ENCODE measurements at places on chromosomes 7 and 10.

DNA sequence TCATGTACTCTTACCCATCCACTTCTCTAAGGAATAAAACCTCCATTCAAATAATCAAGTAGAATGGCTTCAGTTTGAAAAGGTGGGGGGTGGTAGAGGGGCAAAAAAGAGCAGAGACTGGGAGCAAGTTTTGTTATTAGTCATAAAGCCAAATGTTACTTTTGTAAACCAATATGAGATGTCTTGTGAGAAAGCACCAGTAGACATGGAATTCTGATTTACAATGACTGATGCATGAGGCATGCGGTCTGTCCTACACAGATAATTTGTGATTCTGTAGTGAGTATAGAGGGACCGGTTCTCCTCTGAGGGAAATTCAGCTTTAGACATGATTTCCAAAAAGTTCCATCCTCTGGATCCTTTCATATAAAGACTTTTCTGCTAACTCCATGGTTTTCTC, 12.9 kb upstream of the ABCA13 start:
- DNase-seq = no peak

GRCh38 chr10:51100221-51100620, 25.9 kb downstream of the PRKG1 start:
- DNase-seq = no peak

- no peak for DNase-seq
These were observed 225.9 kb downstream of the HDAC9 start for GRCh38 chr7:18721429-18721828.

DNA sequence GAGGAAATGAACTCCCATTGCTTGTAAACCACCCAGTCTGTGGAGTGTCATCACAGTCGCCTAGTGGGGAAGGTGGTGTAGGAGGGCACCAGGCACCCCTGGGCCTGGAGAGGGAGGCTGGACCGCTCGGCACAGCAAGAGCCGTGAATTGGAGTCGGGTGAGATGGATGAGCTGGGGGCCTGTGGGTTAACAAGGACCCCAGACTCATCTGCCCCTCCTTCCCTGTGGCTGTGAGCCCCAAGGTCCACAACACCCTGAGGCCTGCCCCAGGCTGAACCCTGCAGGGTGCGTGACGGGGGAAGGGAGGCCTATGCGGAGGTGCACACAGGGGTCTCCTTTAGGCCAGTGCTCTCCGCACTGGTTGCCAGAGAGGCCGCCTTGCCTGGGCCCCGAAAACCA, 581.4 kb upstream of the FOXK1 start:
- no peak for DNase-seq

DNA sequence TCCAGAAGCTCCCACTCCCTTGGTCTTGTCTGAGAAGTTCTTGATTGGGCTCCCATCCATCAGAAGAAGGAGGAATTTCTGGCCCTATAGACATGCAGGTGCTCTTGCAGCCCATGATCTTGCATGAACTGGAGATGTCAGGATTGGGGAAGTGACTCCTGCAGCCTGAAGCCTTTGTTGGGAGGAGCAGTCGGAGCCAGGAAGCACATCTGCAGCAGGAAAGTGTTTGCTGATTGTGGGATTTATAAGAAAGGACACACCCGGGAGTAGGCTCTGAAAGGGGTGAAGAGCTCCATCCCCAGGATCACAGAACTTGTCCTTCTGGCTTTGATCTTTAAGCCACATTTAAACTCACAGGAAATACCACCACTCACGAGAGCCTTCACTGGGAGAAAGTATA, 185.2 kb downstream of the DYNC1I1 start:
- no peak for DNase-seq

DNA sequence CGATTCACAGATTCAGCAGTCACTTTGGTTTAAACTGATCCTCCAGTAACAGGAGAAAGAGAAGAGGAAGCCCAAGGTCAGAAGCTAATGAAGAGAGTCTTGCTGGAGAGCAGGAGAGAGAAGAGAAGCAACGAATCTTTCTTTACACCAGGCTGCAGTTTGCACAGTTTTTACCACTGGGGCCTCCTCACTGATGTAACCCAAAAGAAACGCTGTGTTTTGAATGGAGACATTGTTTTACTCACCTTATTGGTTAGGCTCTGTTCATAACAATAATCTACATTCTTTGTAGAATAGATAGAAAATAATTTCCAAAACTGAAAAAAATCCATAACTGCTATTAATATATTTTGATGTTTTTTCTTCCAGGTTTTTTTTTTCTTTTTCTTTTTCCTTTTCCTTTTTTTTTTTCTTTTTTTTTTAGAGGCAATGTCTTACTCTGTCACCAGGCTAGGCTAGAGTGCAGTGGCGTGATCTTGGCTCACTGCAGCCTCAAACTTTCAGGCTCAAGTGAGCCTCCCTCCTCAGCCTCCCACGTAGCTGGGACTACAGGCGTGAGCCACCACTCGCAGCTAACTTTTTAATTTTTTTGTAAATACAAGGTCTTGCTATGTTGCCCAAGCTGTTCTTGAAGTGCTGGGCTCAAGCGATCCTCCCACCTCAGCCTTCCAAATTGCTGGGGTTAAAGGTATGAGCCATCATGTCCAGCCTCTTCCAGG, 27.6 kb downstream of the LYZL1 start:
- DNase-seq = no peak

DNA sequence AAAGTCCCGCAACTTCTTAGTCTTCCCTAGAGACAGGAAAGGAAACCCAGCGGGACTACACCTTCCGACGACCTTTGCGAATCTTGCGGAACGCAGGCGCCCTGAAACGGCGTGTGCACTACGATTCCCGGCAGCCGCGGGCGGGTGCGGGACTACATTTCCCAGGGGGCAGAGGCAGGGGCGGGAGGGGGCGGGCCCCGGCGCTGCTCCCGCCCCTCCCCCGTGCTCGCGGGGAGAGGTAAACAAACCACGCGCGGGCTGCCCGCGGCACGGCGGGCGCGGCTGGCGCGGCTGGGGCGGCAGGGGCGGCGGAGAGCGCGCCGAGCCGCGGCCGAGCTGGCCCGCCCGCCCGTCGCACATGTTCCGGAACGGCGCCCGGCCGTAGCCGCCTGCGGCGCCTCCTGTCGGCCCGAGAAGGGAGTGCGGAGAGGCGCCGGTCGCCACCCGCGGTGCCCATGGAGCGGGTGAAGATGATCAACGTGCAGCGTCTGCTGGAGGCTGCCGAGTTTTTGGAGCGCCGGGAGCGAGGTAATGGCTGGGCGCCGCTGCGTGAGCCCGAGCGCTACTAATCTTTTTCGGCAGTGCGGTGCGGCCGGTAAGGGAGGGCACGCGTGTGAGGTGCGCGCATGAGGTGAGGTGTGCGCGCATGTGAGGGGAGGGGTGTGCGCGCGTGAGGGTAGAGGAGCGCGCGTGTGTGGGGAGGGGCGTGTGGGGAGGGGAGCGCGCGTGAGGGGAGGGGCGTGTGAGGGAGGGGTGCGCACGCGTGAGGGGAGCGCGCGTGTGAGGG, 18.5 kb downstream of the MXI1 start:
- peak; percentile 93 for DNase-seq

DNA sequence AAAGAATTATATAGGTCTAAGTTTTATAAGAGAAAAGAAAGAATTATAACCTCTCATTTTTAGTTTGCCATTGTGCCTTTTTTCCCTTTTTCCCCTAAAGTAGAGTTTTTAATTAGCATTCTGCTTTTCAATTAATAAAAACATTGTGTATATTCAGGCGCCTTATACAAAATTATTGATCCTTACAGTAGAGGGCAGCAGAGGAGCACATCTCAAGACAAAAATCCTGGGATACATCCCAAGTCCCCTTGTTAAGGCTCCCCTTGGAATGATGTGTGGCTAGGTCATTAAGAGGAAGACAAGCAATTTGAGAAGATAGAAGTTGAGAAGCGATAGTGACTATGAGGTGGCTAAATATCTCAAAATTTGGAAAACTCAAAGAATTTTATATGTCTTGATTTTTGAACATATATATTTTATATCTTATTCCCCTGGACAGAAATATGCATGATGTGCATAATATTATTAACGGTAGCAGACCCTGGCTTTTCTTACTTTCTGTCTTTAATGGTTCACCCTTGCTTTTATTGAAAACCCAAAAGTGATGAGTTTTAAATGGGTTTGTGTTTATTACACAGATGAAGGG, 19.1 kb upstream of the TPK1 start:
- DNase-seq = peak; percentile 42

DNA sequence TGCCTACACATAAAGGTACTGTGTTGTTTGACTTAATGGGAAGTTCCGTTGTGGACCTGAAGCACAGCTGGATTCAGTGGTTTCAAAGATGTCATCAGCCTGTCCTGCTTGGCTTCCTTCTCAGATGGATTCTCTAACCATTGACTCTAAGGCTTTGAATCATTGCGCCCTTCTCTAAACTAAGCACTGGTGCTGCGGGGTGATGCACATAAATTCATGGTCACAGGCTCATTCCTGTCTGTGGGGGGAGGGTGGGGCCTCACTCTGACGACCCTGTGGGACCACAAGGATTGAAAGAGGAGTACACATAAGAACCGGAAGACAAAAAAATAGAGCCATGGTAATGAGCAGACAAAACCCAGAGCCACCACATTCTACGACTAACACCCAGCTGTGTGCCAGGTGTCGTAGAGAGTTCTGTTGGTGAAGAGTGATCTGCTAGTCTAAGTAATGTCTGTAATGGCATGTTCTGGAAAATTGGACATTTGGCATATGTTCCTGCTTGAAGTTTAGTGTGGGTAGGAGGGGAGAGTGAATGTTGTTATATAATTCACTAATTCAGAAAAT, 97.3 kb upstream of the YAE1 start:
- DNase-seq = no peak

DNA sequence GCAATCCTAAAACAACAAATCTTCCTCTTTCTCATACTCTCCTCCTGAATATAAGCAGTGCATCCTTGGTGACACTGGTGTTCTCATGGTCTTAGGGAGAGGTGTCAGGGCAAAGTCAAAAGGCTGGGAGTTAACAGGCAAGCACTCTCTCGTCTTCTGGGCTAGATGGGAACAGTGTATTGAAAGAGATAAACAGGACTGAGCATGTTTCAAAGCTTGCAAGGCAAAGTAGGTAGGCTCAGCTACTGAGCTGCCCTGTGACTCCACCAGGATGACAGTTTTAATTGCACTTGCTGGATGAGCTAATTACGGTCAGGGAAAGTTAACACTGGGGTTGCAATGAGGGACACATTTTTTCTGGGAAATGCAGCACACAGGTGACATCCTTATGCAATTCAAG, 554.9 kb upstream of the NRP1 start:
- DNase-seq = no peak

- DNase-seq = no peak
These were observed 98.5 kb downstream of the PHTF2 start for GRCh38 chr7:77897004-77897547.

- DNase-seq = no peak
These were observed 272.7 kb downstream of the CAMK1D start for GRCh38 chr10:12622016-12622415.

DNA sequence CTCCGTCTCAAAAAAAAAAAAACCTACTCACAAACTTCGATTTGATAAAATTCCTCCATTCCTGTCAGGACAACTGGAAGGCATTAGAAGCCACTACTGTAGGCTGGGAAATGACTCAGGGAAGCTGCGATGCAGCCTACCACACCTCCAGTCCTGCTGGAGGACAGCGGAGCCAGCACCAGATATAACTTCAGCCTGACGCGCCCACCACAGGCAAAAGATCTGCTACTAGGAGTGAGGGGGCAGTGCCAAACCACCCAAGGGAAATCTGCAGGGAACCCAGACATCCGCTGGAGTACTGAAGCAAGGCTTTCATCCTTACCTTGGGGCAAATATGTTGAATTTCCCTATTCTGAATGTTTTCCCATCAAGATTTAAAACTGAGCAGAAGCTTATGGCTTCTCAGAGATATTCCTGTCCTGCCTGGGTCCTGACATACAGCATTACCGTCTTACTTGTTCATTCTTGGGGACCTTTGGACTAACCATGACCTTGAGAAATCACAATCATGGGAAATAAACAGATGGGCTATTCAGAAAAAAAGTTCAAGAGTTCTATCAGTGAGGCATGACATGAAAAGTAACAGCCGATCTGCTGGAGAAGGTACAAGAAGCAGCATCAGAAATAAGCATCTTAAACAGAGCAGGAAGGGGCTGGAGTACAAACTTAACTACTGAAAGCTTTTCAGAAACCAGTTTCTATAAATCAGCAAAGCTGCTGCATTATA, 20.4 kb downstream of the BCCIP start:
- DNase-seq = no peak

DNA sequence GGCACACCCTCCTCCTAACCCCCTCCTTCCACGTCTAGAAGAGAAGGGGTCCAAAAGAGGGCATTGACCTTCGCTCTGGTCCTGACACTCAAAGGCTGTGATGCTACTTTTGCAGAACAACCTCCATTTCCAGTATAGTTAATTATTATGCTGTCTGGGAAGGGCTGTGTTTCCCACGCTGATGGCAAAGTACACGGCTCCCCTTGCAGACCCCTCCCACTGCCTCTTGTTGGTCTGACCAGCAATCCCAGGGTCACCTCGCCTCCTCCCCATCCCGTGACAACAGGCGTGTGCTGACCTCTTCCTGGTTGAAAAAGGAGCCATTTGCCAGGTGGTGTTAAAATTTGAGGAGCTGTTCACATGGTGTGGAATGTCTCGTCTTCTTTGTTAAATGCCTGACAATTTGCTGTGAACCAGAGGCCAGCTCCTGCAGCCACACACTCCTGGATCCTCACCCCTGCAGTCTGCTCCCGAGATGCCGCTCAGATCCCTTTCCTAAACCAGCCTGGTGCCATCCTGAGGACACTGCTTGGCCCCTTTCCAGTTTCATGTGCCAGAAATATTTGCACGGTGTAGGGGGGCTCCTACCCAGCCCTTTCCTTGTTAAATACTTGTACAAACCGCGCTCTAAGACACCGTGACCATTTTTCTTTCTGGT, 321.7 kb downstream of the WDR37 start:
- no peak for DNase-seq

GRCh38 chr7:1993776-1994740, 238.7 kb downstream of the MAD1L1 start:
- DNase-seq = no peak

DNA sequence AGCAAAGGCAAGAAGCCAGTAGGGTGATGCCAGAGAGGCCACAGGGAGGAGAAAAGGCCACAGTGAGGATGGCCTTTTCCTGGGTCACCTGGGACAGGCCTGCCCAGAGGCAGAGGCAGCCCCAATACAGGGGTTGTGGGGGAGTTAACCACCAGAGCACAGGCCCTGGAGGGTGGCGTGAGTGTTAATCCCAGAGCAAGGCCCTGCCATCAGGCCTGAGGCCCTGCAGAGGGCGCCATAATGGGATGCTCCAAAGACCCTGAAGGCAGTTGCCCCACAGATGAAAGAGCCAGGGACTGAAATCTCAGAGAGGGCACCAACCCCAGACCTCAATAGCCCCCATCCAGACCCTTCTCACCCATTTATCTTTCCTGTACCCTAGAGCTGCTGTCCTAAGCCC, 23.9 kb downstream of the SLC13A4 start:
- DNase-seq = no peak

- no peak for DNase-seq
These were observed 966.4 kb downstream of the GRM8 start for GRCh38 chr7:126286317-126286716.

DNA sequence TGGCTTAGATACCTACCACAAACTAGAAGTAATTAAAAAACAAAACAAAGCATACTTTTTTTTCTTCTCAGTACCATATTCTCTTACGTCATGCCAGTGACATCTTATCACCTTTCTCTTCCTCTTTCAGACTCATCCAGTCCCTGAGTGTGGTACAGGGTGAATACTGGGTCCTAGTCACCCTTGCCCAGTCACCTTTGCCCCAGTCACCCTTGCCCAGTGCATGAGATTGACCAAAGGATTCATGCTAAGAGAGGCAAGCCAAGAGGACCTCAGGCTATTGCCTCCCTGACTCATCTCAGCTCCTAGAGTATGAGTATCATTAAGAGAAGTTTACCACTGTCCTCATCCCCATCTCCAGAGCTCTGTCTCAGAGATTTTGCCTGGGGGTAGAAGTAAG, 10.0 kb upstream of the TSPAN12 start:
- no peak for DNase-seq

- no peak for DNase-seq
These were observed 56.2 kb downstream of the PLCE1 start for GRCh38 chr10:94049911-94050310.
